ENCODE measurements at places on chromosomes 3 and 15.
A peak's percentile ranks its signal among the peaks of the same experiment; 100 is the strongest.

DNA sequence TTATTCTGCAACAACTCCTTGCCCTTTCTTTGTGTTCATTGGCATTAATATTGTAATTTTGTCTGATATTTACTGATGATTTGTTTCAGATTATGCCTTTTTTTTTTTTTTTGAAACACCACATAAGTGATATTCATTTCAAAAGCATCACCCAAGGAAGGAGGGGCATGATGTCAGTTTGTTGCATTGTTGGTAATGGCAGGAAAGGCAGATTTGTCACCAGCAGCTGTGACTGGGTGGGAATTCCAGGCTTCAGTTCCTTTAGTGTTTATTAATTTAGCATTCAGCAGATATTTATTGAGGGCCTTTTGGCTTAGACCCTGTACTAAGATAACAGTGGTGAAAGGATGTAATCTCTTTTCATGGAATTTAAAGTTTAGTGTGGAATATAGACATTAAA lies 19.5 kb downstream of the SENP2 start:
- DNase-seq: no peak

DNA sequence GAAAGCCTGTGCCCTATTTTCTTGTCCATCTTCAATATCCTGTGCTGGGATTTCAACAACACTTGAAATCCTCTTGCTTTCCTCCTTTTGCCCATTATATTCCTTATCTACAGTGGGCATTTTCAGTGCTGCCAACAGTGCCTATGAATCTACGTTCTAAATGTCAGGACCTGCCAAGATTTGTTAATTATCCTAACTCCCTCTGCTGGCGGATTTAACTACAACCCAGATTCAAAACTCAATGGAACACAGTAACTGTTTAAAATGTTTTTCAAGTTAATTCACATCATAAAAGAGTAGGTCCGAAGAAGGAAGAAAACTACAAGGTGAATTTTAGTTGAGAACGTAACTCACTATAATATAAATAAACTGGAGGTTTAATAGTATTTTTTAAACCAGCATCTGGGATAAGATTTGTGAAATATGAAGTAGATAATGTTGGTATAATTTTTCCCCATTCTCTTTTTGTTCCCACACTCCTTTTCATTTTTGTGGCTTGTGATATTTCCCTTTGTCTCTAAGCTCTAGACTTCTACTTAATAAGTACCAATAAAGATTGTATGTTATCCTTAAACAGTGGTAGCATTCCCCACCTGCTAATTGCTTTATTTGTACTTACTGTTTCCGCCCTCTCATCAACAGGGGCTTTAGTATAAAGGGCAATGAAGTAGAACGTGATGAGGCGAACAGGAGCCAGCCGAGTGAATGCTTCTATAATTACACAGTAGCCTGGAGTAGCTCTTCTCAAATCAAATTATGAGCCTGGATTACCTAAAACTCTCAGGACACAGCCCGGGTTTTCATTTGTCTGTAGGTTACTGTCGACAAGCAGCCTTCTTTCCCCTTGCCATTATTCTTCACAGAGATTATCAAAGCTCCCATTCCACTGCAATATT lies 302.5 kb upstream of the ATP11B start:
- DNase-seq: peak; percentile 39

DNA sequence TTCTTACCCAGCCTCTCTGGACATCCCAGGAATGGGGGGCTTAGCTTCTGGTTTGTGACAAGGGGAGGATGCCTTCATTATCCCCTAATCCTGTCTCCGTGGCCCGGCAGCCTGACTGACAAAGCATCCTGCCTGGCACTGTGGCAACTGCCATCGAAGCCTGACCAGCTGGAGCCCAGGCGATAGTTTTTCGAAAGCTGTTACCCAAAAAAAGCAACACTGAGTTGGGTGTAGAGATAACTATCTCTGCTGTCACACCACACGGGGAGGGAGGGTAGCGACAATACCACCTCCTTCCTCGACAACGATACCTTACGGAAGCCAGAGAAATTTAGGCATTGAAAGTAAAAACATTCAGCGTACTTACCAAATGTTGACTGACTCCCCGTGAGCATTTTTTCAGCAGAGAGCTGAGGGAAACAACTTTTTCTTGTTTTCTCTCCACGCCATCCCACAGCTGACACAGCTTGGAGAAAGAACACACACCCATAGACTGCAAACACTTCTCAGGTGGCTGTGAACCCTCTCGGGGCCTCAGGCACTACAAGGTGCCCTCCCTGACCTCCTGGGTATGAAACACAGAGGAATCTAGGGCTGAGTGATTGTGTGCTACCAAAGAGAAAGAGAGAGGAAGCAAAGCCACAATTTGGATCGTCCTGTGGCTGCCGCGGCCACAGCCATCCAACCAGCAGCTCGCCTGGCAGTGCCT lies 361.9 kb upstream of the ICE2 start:
- no peak for DNase-seq

GRCh38 chr15:69854001-69854400 lies 243.7 kb downstream of the TLE3 start:
- no peak for DNase-seq

GRCh38 chr3:37307321-37307720 lies 132.9 kb upstream of the LRRFIP2 start:
- no peak for DNase-seq

DNA sequence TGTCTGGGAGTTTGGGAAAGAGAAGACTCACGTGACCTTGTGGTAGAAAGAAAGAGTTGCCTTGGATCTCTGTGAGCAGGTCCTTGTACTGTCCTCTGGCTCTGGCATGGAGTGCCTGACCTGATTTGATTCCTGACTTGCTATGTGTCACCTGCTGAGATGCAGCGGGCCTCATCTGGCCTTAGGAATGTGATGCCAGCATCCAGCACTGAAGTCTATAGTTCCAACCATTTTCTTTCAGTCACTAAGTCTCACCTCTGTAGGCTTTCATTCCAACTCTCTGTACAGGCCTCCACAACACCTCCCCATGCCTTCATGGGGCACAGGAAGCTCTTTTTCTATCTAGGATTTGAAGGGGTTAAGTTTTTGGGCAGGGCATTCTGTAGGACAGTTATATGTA lies 12.1 kb upstream of the OXSR1 start:
- no peak for DNase-seq

DNA sequence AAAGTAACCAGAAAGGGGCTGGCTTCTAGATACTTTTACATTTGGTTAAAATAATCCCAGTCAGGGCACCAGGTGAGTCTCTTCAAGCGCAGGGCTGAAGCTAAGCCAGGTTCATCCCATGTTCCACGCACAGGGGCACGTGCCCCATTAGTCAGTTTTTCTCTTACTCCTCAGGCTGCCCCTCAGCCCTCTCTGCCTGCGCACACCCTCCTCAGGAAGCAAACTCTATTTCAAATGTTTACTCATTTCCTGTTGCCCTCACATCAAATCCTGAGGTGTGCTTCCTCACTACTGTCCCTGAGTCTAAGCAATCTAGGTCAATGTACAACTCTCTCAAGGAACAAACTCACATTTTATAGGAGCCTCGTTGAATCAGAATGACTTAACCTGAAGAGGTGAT lies 48.5 kb downstream of the THBS1 start:
- DNase-seq: no peak

DNA sequence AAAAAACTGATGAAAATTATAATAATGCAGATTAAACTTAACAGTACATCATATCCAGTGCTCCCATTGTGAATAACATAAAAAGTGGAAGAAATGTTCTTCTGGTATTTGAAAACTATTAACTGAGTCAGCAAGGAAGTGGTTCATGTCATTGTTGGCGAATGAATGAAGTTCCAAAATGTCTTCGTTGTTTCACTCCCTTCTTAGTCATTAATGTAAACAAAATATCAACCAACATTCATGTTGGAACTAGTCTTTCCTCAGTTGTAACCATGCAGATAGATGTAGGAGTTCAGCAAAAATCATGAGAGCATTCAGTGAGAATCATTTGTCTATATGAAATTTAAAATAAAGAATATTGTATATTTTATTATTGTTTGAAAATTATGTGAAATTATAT lies 44.1 kb upstream of the ICE2 start:
- no peak for DNase-seq

- no peak for DNase-seq
These were observed 84.4 kb upstream of the KCNH8 start for GRCh38 chr3:19063936-19064335.

GRCh38 chr15:36924034-36924433 lies 176.3 kb downstream of the MEIS2 start:
- DNase-seq: peak; percentile 13

GRCh38 chr15:39444735-39445470 lies 136.0 kb upstream of the THBS1 start:
- no peak for DNase-seq

GRCh38 chr3:88433568-88433967 lies 283.8 kb downstream of the C3orf38 start:
- no peak for DNase-seq

GRCh38 chr3:117622171-117622841 lies 912.7 kb downstream of the TUSC7 start:
- no peak for DNase-seq

DNA sequence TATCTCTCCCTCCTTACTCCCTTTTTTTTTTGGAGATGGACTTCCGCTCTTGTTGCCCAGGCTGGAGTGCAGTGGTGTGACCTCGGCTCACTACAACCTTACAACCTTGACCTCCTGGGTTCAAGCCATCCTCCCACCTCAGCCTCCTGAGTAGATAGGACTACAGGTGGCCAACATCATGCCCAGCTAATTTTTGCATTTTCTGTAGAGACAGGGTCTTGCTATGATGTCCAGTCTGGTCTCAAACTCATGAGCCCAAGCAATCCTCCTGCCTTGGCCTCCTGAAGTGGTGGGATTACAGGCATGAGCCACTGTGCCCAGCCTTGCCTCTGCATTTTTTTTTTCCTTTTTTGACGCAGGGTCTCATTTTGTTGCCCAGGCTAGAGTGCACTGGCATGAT lies 17.1 kb downstream of the STAG1 start:
- DNase-seq: no peak

GRCh38 chr3:170679190-170679589 lies 93.3 kb upstream of the SLC7A14 start:
- DNase-seq: no peak

DNA sequence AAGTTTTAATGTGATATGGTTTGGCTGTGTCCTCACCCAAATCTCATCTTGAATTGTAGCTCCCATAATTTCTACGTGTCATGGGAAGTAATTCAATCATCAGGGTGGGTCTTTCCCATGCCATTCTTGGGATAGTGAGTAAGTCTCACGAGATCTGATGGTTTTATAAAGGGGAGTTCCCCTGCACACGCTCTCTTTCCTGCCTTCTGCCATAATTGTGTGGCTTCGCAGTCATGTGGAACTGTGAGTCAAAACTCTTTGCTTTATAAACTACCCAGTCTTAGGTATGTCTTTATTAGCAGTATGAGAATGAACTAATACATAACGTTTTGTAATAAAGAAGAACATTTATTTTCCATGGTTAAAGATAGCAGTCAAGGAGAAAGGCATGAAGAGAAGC lies 39.2 kb upstream of the GOLIM4 start:
- DNase-seq: no peak

DNA sequence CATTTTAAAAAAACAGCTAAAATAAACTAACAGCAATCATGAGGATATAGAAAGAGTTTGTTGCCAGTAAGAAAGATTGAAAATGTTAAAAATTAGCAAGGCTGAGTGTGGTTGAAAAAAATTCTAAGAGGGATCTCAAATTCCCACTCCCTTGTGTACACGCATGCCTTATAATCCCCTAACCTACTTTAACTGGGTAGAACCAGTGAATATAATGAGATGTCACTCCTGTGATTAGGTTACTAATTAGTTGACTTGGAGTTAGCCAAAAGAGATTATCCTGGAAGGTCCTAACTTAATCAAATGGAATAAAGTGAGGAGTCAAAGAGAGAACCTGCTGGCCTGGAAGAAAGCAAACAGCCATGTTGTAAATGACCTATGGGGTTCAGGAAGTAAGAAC lies 286.0 kb upstream of the TGFBR2 start:
- DNase-seq: no peak

DNA sequence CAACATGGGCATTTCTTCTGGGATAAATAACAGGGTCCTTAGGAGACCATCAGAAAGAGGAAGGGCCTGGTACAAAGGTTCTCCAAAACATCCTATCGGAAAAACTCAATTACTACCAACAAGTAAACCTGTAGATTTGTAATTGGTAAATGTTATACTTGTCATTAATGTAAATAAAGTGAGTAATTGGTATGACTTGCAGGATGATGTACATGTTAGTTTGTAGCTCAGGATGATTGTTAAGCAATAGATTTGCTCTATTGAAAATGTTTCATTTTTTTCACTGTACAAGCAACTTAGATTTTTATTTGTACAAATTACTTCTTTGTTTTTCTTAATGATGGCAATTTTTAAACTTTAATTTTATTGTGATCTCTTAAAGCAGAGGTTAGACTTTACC lies 3.8 kb upstream of the SCG5 start:
- no peak for DNase-seq

GRCh38 chr15:31200735-31201151 lies 99.2 kb upstream of the TRPM1 start:
- peak; percentile 5 for DNase-seq

GRCh38 chr15:63938486-63939061 lies 104.8 kb upstream of the HERC1 start:
- no peak for DNase-seq

GRCh38 chr15:93110502-93111040 lies 21.6 kb upstream of the RGMA start:
- DNase-seq: no peak

- DNase-seq: no peak
These were observed 21.6 kb downstream of the RNU5B-1 start for GRCh38 chr15:65326117-65326526.

- no peak for DNase-seq
These were observed 211.5 kb downstream of the LSAMP start for GRCh38 chr3:116233711-116234357.

- DNase-seq: no peak
These were observed 80.4 kb upstream of the ZBTB20 start for GRCh38 chr3:115227461-115227860.

- DNase-seq: no peak
These were observed 8.8 kb upstream of the FAM174B start for GRCh38 chr15:92664178-92664900.

DNA sequence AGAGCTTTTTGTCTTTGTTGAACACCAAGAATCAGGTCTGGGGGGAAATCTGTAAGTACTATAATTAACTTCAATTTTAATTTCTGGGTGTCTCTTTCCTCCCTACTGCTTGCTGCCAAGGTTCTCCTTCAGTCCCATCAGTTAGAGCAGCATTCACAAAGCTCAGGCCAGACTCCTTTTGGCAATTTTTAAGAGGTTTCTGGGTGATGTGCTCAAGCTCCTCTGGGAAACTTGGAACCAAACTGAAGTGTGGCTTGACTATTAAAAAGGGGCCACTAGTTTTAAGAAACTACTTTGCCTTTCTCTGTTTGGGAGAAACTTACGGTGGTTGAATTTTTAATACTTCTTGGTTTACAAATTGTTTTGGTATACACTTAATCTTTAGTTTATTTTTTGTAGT lies 227.7 kb upstream of the SOX2 start:
- no peak for DNase-seq

DNA sequence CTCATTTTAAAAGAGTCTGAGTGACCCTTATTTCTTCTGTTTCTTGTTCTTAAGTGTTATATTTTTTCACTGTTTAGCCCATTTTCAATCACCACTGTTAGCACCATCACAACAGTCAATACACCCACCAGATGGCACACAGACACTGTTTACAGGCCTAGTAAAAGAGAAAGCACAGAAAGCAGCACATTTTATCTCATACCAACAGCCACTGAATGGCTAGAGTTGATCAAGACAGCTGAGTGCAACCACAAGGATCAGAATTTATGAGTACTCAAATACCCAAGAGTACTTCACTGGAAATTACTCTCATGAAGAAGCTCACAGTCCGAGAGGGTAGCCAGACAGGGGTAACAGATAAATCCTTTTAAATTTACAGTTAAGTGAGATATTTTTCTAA lies 127.0 kb downstream of the TFDP2 start:
- DNase-seq: peak; percentile 69

Data from NCI-H446 (cell line).